Ovary (tissue), 10 donors: ENCODE measurements at places on chromosomes 6 and 20. TPM values are rescaled to one million over a fixed set of nuclear protein-coding genes. Genes with fewer than 3 reads are reported as not detected.

Gene PCED1A
- total RNA-seq, result 40.9 TPM

Gene SNRPB2
- total RNA-seq, result 20.6 TPM

Gene GJE1
- not detected for total RNA-seq

Gene PSMB9
- total RNA-seq, result 23.4 TPM

Gene CARMIL1
- 11.1 TPM for total RNA-seq

Gene OR2H1
- total RNA-seq, result not detected

Gene TULP1
- 0.41 TPM for total RNA-seq

DNA sequence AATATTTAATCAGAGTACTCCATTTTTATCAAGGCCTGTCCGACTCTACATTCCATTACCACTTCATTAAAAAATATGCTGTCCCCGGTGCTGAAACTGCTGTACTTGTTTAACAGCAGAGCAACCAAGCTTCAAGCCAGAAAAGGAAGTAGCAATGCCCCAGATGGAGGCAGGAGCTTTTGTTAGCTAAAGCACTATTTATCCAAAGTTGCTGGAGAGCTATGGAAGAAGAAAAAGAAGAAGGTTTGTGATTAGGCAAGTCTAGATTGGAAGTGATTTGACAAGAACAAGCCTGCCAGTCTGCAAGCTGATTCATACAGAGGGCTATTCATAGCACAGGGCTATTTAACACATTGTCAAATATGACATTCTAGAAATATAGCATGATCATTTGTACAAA, 160.9 kb upstream of the SPTLC3 start:
- H3K4me1 ChIP-seq, result no peaks in the 10 kb centered on the region
- H3K27ac ChIP-seq, result no peak overlapping the region
- no peak overlapping the region for H3K4me3 ChIP-seq
- no peak for DNase-seq

DNA sequence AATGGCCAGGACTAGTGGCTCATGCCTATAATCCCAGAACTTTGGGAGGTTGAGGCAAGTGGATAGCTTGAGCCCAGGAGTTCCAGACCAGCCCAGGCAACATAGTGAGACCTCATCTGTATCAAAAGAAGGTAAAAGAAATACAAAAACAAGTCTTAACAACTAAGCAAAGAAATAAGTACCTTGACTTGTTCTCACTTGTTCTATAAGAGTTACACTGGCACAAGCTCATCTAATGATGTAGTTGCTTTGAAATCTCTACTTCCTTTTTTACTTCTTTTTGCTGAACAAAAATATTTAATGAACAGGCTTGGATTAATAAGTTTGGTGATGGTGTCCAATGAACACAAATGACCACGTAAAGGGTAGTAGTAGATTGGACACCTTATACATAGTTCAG, 72.2 kb downstream of the SGK1 start:
- no peak for DNase-seq
- H3K27ac ChIP-seq, result no peak overlapping the region
- no peaks in the 10 kb centered on the region for H3K36me3 ChIP-seq
- H3K4me1 ChIP-seq, result peaks cover 15% of the 10 kb centered on the region

- no peak for DNase-seq
- no peaks in the 10 kb centered on the region for H3K36me3 ChIP-seq
- no peak overlapping the region for H3K27ac ChIP-seq
- H3K4me1 ChIP-seq, result peaks cover 2% of the 10 kb centered on the region
- H3K27me3 ChIP-seq, result no peaks in the 10 kb centered on the region
Measured at GRCh38 chr6:127383988-127384387, 40.6 kb upstream of the ECHDC1 start.

- DNase-seq, result no peak
- H3K36me3 ChIP-seq, result no peaks in the 10 kb centered on the region
- no peaks in the 10 kb centered on the region for H3K27me3 ChIP-seq
- H3K27ac ChIP-seq, result no peak overlapping the region
- no peaks in the 10 kb centered on the region for H3K4me1 ChIP-seq
Measured at GRCh38 chr6:138007014-138007472, 100.2 kb downstream of the PERP start.

DNA sequence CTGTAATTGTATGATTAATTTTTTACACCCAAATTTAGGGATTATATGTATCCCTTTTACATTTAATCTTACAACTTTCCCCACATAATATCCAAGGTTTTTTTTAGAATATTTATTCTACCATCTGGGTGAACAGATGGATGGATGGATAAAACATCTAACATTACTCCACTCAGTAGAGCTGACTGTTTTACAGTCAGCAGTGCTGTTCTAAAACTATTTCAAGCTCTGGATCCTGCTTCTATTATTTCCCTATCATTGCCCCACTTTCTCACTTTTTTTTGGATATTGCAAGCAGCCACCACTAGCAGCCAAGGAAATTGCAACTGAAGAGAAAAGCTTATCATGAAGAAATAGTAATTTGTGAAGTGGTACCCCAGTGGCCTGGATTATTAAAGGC, 173.7 kb downstream of the ARHGAP18 start:
- no peak for DNase-seq
- H3K4me3 ChIP-seq, result no peak overlapping the region
- no peak overlapping the region for H3K27ac ChIP-seq
- H3K4me1 ChIP-seq, result no peaks in the 10 kb centered on the region
- H3K27me3 ChIP-seq, result no peaks in the 10 kb centered on the region
- H3K36me3 ChIP-seq, result no peaks in the 10 kb centered on the region

DNA sequence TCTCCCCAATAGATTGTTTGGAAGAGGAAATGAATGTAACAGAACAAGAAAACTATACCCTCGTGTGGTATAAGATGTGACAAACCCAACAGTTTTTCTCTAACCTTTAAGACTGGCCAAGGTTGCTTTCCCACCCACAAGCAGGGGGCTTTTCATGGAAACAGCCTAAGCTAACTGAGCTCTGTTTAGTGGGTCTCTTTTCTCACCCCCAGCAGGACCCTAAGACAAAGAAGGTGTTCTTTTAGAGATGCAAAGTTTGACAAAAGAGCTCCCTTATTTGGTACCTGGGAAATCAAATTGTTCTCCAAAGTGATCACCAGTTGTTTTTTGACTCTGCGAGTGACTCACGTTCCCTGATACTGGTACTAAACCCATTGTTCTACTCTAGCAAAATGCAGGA, 59.1 kb downstream of the MBOAT1 start:
- no peak overlapping the region for H3K27ac ChIP-seq
- no peaks in the 10 kb centered on the region for H3K36me3 ChIP-seq
- H3K4me3 ChIP-seq, result no peak overlapping the region
- no peak for DNase-seq
- no peaks in the 10 kb centered on the region for H3K27me3 ChIP-seq

DNA sequence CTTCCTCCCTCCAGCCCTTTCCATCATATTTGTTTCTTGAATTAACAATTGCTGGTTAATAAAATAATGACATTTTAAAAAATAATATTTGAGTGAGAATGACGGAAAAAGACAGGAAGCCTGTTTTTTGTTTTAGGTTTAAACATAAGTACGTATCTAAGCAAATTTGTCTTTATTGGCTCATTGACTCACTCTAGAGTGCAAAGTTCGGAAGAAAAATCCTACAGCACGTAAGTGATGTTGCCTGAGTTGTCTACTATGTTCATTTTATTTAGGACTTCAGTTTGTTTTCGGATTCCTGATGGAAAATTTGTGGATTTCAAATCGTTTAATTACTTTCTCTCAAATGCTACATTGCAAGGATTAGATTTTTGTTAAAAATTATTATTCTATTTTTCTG, 1435.7 kb upstream of the ADGRB3 start:
- H3K27ac ChIP-seq, result no peak overlapping the region
- no peaks in the 10 kb centered on the region for H3K27me3 ChIP-seq
- H3K4me3 ChIP-seq, result no peak overlapping the region
- DNase-seq, result no peak
- H3K4me1 ChIP-seq, result no peaks in the 10 kb centered on the region
- no peaks in the 10 kb centered on the region for H3K36me3 ChIP-seq

GRCh38 chr20:38249536-38250310, 10.8 kb downstream of the KIAA1755 start:
- H3K4me1 ChIP-seq, result peaks cover 12% of the 10 kb centered on the region
- no peak overlapping the region for H3K27ac ChIP-seq
- H3K27me3 ChIP-seq, result no peaks in the 10 kb centered on the region
- DNase-seq, result no peak
- no peak overlapping the region for H3K4me3 ChIP-seq
- H3K36me3 ChIP-seq, result no peaks in the 10 kb centered on the region

- H3K27me3 ChIP-seq, result no peaks in the 10 kb centered on the region
- H3K36me3 ChIP-seq, result no peaks in the 10 kb centered on the region
- H3K27ac ChIP-seq, result no peak overlapping the region
- no peak for DNase-seq
Measured at GRCh38 chr6:53664623-53665022, 933 bp downstream of the KLHL31 start.

DNA sequence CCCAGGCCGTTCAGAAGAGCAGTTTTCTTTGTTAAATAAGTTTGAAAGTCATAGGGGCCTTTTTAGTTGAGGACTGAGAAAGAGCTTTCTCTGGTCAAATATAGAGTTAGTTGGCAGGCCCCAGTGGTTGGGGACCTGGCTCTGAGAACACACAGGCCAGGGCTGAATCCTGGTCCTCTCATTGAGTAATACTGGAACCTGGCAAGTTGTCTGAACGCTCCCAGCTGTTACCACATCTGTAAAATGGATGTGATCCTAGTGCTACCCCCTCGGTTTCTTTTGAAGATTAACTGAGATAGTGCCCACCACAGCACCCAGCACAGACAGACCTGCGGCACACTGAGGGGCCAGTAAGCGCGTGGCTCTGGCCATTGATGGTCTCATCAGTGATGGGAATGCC, 215.5 kb downstream of the ZDHHC14 start:
- no peaks in the 10 kb centered on the region for H3K27me3 ChIP-seq
- no peak overlapping the region for H3K4me3 ChIP-seq
- no peak for DNase-seq
- no peaks in the 10 kb centered on the region for H3K36me3 ChIP-seq
- no peak overlapping the region for H3K27ac ChIP-seq

DNA sequence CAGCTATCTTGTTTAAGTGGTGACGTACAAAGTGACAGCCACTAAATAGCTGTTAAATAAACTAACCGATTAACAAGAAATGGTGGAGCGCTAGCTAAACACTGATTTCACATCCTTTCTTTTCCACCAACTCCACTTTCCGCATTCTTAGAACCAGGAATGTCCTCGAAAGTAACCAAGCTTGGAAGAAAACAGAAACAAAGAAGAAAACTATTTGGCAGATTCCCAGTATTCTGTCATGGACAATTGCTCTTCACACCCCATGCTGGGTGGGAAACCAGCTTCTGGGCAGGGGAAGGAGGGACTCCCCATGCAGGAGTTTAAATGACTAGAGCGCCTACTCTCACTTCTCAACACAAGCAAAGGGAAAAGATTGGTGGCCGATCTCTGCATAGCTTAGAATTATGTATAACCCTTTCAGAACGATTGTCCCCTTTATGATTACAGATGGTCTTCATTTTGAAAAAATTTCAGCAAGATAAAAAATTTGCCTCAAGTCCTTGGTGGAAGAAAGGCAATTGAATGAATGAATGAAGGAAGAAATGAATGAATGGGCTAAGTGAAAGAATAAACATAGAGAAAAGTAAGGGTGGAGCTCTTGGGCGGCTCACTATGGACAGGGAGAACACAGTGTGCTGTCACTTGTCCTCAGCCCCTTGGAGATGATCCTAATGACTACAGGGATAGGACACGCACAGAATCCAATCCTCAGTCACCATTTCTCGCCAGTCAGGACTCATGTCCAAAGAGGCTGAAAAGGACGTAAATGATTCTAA, 148.7 kb upstream of the NEDD9 start:
- no peak overlapping the region for H3K27ac ChIP-seq
- no peak overlapping the region for H3K4me3 ChIP-seq

DNA sequence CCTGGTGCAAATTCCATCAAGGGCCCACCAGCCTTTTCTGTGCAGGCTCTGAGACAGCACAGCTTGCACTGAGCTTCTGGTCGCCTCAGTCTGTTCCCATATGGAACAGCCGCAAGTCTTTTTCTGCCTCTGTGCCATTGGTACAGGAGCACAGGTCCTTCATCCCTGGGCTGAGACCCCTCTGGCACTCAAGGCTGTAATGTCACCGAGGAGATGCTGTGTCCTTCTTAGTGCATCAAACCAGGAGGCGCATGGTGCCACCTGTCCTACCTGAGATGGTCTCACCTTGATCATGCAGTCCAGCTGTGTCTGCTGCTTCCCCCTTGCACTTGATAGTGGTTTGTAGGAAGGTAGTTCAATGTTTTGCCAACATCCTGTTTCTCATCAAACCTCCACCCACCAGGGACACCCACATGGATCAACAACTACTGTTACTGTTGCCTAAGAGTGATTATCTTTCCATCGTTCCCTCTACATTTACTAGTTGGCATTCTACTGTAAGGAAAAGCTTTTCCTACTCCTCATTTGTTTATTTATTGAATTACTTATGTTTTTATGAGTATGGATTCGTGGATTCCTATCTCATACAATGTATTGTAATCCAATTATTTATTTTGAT, 29.0 kb downstream of the FAM50B start:
- no peaks in the 10 kb centered on the region for H3K36me3 ChIP-seq
- H3K27me3 ChIP-seq, result no peaks in the 10 kb centered on the region
- no peak for DNase-seq
- no peak overlapping the region for H3K27ac ChIP-seq
- H3K4me3 ChIP-seq, result no peak overlapping the region

- no peak for DNase-seq
- H3K27me3 ChIP-seq, result no peaks in the 10 kb centered on the region
- no peak overlapping the region for H3K4me3 ChIP-seq
Measured at GRCh38 chr6:11149551-11149950, 38.0 kb upstream of the ERVFRD-1 start.

- H3K27ac ChIP-seq, result no peak overlapping the region
- DNase-seq, result no peak
- no peak overlapping the region for H3K4me3 ChIP-seq
- no peaks in the 10 kb centered on the region for H3K36me3 ChIP-seq
Measured at GRCh38 chr6:45679631-45680030, 301.9 kb upstream of the SUPT3H start.

DNA sequence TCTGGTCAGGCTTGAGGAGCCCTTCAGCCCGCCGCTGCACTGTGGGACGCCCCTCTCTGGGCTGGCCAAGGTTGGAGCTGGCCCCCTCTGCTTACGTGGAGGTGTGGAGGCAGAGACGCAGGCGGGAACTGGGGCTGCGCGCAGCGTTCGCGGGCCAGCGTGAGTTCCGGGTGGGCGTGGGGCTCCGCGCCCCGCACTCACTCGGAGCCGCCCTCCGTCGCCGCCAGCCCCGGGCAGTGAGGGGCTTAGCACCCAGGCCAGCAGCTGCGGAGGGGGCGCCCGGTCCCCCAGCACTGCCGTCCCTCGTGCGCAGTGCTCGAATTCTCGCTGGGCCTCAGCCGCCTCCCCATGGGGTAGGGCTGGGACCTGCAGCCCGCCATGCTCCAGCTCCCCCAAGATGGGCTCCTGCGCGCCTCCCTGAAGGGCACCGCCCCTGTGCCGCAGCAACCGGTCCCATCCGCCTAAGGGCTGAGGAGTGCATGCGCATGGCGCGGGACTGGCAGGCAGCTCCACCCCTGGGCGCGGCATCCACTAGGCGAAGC, 695.9 kb downstream of the EPHA7 start:
- no peak for DNase-seq
- no peaks in the 10 kb centered on the region for H3K36me3 ChIP-seq
- H3K27me3 ChIP-seq, result no peaks in the 10 kb centered on the region
- H3K4me3 ChIP-seq, result no peak overlapping the region
- H3K27ac ChIP-seq, result no peak overlapping the region
